ENCODE measurements at places on chromosomes 1 and 21.

GRCh38 chr21:41387042-41387819 is 25.4 kb downstream of the MX2 start:
- no peak for DNase-seq

- DNase-seq = no peak
These were observed 151.1 kb downstream of the GABPA start for GRCh38 chr21:25885880-25886279.

- DNase-seq = no peak
These were observed 2.8 kb upstream of the ATF3 start for GRCh38 chr1:212605441-212606394.

GRCh38 chr1:16978567-16979474 is 1.6 kb downstream of the MFAP2 start:
- peak; percentile 97 for DNase-seq

GRCh38 chr1:233473549-233474204 is 140.2 kb upstream of the KCNK1 start:
- no peak for DNase-seq

- no peak for DNase-seq
These were observed 68.7 kb upstream of the ADGRL2 start for GRCh38 chr1:81731989-81732388.

- DNase-seq = no peak
These were observed 8.6 kb upstream of the MT1HL1 start for GRCh38 chr1:237012788-237013383.

DNA sequence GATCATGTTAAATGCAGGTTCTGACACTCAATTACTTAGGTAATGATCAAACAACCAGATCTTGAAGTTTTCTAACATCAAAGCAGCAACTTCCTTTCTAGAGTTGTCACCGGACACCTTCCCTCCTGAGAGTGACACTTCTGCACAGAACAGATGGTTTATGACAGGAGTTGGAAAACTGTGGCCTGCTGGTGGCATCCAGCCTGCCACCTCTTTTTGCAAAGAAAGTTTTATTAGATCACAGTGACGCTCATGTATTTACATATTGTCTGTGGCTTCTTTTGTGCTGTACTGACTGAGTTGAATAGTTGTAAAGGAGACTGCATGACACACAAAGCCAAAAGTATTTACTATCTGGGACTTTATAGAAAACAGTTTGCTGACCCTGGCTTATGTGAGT is 28.3 kb downstream of the DDR2 start:
- no peak for DNase-seq

GRCh38 chr1:35633547-35633946 is 7.8 kb downstream of the PSMB2 start:
- no peak for DNase-seq

DNA sequence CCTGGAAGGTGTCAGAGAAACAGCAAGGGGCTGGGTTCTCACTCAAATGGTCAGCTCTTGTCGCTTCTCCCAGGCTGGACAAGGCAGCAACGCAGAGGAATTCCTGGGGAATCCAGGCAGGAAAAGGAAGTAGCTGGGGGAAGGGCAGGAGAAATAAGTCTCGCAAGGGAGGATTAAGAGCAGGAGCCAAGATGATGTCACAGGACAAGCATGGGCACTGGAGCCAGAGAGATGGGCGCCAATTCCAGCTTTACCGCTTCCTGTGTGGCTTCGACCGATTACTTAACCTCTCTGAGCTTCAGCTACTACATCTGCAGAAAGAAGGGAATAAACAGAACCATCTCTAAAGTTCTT is 70.5 kb downstream of the SSBP3 start:
- peak; percentile 92 for DNase-seq

DNA sequence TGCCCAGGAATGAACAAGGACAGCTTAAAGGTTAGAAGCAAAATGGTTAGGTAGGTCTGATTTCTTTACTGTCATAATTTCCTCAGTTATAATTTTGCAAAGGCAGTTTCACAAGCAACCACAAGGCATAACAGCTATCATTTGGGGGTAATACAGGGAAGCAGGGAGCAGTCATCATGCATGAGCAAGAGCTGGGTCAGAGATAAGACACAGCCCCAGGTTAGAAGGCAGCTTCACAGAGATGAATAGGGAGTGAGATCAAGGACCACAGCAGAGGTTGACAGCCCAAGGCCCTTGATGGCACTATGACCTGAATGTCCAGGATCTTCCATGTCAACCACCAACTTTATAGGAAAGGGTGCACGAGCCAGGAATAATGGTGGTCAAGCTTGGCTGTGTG is 9.0 kb upstream of the CSRP1 start:
- no peak for DNase-seq

- peak; percentile 58 for DNase-seq
These were observed 11.0 kb downstream of the YIPF1 start for GRCh38 chr1:53878492-53879105.

- DNase-seq = no peak
These were observed 19.1 kb upstream of the PRDM16 start for GRCh38 chr1:3049905-3050304.

GRCh38 chr1:228077565-228078330 is 4.8 kb upstream of the ARF1 start:
- no peak for DNase-seq

DNA sequence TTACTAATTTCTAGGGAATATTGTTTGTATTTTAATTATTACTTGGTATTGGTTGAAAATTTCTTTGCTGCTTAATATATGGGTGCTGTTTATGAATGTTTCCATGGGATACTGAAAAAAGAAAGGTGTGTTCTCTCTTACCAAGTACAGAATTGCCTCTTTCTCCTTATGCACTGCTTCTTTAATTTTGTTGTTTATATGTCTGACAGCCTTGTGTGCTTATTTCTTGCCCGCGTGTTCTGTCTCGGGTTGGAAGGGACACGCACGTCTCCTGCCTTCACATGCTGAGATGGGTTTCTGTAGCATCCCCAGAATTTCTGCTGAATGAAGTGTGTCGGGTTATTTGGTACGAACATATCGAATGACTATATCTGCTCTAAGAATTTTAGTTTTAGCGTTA is 51.1 kb downstream of the AGPAT3 start:
- DNase-seq = no peak

- DNase-seq = no peak
These were observed 85.0 kb upstream of the AK4 start for GRCh38 chr1:65063025-65063424.

DNA sequence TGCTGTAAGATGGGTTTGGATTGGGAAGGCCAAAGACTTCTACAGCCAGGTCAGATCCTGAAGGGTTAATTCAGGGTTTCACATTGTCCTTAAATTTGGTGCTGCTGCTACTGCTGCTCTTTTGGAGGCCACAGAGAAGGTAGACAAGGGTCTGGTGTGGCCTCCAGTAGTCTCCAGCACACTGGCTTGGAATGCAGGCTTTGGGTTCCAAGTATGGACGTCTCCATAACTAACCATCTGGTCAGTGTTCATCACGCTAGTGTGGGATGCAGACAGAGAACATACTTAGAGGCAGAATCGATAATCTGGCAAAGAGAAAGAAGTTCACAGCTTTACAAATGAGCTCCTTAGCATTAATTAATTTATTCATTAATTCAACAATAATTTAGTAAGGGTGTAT is 154.1 kb downstream of the ZBTB18 start:
- peak; percentile 35 for DNase-seq
